Sciatic nerve (tissue), 2 donors: ENCODE measurements at places on chromosomes 11 and 22. TPM values are rescaled to one million over a fixed set of nuclear protein-coding genes. Genes with fewer than 3 reads are reported as not detected.

OR51E2 gene
- total RNA-seq, result 0.45 TPM

GLYAT gene
- total RNA-seq, result 2.6 TPM

SPDYC gene
- not detected for total RNA-seq

LARGE1 gene
- total RNA-seq, result 39.4 TPM

NXPE1 gene
- not detected for total RNA-seq

PGA5 gene
- not detected for total RNA-seq

MGAT3 gene
- total RNA-seq, result 56.5 TPM

RASL10A gene
- 2.2 TPM for total RNA-seq

PATE2 gene
- total RNA-seq, result not detected

MS4A15 gene
- not detected for total RNA-seq

A4GALT gene
- 106 TPM for total RNA-seq

GUCY1A2 gene
- total RNA-seq, result 12.4 TPM

GRCh38 chr11:69524991-69525411, 43.5 kb downstream of the LINC01488 start:
- DNase-seq, result no peak

- no peak for DNase-seq
Observed at GRCh38 chr11:28961726-28962125, 853.5 kb downstream of the METTL15 start.

- peak; percentile 73 for DNase-seq
Observed at GRCh38 chr22:30574997-30575671, 669 bp upstream of the GAL3ST1 start.

DNA sequence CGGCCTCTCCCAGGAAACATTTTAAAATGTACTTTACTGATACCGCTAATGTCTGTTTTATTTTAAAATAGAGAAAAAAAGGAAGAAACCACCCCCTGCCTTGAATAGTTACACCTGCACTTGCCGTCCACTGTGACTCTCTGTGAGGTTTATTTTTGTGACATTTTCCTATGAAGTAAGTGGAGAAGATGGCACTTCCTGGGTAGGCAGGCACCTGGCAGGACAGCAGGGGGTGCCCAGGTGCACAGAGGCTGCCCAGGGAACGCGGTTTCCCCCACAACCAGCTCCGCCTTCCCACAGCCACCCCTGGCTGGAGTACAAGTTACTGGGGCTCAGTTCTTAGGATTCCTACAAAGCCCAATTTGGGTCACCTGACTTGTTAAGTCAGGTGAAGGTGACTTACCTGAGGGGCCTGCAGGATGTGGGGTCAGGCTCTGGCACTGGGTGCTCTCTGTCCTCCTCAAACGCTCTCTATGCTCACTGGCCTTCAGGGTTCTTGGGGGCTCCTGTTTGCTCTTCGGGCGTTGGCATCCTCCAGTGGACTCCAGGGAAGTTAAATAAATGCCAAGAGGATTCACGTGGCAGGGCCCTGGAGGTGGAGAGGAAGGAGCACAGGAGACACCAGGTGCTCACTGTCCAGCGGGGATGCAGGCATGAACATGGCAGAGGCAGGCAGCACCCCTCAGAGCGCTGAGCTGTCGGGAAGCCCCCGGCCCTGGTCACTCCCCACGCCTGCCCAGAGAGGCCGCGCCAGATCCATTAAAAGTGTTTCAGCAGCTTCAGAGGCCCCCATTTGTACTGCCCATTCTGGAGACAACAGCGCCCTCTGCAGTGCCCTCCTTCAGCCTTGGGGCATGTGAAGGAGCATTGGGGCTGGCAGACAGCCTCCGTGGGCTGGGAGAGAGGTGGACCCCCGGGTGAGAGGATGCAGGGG, 1021.2 kb downstream of the TBC1D22A start:
- no peak for DNase-seq

GRCh38 chr11:112316971-112317370, 56.3 kb upstream of the PLET1 start:
- DNase-seq, result no peak

DNA sequence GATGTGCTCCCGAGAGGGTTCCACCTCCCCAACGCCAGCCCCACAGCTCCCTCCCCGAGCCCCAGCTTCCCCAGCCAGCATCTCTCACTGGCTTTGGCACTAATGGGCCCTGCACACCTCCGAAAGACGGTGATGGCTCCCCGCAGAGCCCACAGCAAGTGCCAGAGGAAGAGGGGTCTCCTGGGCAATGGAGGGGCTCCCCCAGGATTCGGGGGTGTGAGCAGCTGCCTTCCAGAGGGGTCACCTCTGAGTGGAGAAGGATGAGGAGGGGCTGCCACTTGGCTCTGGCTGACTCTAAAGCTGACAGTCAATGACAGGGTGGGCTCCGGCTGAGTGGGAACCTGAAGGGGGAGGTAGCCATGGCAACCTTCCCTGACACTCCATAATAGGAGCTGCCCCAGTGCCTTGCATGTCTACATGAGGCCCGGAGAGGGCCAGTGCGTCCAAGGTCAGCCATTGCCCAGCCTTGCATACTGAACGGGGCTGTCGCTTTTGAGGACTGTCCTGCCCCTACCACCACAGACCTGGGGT, 98.6 kb upstream of the SYT13 start:
- DNase-seq, result no peak

DNA sequence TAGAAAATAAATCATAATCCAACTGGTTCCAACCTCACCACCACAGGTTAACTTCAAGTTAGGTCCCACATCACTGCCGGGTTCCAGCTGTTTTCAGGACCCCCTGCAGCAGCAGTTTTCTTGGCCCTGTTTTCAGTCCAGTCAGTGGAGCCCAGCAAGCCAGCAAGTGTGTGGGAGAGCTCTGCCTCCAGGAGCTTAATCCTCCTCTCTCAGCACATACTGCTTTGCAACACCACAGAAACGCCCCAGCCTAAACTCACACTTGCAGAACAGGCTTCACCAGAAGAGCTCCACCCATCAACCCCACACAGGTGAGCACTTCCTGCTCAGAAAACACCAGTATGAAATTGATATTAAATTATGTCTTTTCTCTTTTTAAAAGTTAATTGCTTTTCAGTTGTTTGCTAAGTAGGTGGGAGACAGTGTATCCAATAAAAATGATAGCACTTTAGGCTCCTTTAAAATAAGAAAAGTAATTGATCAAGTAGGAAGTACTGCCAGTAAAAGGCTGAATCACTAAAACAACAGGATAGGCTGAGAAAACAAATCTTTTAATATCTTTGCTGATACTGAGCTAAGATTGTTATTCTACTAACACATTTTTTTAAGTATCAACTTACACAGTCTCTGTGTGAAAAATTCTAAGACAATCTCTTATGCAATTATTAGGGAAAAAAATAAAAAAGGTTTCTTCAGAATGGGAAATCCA, 81.5 kb upstream of the TP53AIP1 start:
- no peak for DNase-seq

- DNase-seq, result no peak
Observed at GRCh38 chr22:24584871-24585411, 7.9 kb downstream of the LRRC75B start.

DNA sequence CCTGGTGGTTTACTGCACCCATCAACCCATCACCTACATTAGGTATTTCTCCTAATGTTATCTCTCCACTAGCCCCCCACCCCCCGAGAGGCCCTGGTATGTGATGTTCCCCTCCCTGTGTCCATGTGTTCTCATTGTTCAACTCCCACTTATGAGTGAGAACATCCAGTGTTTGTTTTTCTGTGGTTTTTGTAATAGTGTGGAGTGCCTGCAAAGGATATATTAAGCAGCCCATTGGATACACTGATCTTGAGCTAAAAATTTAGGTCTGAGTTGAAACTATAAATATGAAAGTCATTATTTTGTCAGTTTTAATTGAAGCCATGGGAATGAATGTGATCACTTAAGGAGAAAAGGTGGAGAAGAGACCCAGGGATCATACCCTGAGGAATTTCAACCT, 23.0 kb downstream of the MRPL48 start:
- no peak for DNase-seq

DNA sequence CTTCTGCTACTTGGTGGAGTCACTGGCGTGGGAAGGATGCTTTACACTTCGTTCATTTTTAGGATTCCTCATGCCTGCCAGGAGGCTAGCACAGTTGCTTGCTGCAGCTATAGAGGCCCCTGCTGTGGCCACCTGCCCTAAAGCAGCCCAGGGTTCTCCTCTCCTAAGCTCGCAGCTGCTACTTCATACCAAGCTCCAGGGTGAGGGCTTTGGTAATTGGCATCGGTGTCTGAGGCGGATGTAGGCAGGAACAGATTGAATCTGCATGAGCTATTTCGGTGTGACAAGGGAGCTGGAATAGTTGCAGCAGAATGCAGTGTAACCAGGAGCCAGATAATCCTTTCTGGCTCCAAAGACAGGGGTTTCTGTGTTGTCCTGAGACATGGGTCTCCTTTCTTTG, 133.1 kb downstream of the MICAL2 start:
- DNase-seq, result no peak

DNA sequence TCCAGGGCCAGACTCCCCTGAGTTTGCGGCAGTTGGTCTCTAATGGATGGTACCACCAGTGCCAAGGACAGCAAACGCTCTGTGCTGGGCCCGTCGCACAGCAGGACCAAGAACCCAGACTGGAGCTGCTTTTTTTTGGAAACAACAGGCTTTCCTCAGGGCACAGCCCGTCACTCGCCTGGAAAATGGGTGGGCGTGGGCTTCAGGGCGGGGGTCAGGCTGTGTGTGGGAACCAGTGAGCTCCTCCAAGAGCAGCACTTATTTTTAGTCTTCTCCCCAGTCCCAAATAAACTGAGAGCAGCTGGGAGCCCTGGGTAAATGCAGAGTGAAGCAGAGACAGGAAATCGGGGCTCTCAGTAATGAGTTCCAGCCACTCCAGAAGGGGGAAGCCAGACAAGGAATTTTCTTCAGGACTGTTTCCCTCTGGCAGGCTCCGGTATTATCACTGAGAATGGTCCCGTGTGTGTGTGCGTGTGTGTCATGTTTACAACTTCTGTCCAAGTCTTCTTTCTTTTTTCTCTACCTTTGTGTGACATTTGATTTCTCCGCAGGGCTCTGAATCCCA, 63.0 kb downstream of the PPFIBP2 start:
- DNase-seq, result peak; percentile 69

DNA sequence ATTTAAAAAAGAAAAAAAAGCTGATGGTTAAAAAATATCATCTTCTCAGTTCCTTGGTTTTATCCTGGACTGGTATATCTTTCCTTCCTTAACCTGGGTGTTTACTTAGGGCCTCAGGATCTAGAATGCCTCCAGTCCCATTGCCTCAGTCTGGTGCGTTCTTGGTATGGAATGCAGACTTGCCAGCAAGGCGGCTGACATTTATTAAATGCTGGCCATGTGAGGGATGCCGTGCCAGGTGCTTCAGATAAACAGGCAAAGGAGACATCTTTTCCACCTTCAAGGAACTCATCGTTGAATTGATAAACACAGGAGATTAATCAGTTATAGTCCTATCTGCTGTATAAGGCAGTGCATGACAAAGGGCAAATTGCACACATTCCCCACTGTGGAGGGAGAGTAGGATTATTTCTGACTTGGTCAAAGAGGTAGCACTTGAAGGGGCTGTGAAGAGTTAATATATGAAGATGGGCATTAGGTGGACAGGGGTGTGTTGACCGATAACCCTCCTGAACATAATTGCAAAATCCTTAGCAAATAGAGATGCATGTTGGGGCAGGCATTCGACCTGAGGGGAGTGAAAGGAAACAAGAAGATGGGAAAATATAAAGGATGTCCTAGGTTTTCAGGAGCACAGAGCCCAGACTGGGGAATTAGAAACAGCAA, 54.4 kb downstream of the ALX4 start:
- no peak for DNase-seq

- no peak for DNase-seq
Observed at GRCh38 chr11:8523396-8523795, 70.6 kb downstream of the STK33 start.

DNA sequence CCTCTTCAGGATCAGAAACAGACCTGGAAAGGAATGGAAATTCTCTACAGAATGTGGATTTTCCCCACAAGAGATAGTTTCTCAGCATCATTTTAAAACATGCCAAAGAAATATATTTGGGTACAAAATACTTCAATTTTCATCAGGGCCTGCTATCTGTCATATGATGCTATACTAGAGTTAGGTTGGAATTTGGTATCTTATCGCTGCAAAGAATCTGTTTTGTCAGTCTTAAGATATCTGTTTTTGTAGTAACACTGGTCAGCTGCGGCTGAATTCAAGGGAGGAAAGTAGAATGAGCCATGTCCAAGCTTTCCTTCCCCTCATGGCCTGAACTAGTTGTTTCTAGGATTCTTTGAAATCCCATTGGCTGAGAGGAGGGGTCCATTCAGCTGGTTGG, 806.4 kb downstream of the KCNA4 start:
- no peak for DNase-seq

- DNase-seq, result no peak
Observed at GRCh38 chr11:48013269-48013901, 33.0 kb downstream of the PTPRJ start.

DNA sequence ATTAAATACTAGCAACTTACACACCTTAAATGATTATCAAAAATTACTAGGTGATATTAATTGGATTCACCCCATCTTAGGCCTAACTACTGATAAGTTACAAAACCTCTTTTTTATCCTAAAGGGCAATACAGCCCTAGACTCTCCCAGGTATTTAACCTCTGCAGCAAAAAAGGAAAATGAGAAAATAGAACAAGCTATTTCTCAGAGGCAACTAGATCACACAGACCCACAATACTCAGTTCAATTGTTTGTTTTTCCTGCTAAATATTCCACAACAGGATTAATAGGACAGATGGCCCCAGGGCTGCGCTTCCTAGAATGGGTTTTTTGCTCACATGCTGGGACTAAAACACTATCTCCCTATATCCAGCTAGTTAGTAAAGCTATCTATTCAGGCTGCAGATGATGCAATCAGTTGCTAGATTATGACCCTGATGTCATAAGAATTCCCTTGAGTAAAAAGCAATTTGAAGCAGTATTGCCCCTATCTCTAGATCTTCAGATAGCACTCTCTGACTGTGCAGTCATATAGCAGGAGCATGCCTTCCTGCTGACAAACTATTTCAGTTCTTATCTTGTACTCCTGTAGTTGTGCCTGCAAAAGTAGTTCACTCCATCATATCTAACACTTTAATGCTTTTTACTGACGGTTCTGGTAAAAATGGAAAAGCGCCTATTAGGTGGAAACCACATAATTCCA, 1595.5 kb upstream of the TENM4 start:
- DNase-seq, result no peak

DNA sequence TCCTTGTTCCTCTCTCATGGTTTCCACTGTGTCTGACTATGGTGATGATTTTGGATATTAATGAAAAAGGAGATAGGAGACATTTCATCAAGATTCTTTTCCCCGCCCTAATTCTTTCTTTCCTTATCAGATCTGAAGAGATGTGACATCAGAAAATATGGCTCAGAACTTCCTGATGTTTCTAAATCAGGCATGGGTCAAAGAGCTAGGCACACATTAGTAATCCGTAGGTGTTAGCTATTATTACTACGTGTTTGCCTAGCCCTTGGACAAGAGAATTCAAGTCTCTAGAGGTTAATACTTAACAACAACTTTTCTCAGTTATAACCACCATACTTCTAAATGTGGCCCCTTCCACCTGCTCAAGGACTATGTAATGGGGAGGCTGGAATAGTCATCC, 5.8 kb downstream of the JOSD1 start:
- no peak for DNase-seq

GRCh38 chr11:40280159-40281051, 1179.0 kb downstream of the LRRC4C start:
- no peak for DNase-seq

- DNase-seq, result no peak
Observed at GRCh38 chr11:1751531-1751921, 1.1 kb upstream of the IFITM10 start.
